Hematopoietic multipotent progenitor cell treated with erythropoietin and hydrocortisone succinate and interleukin-3 and kit ligand, for 6 days (in vitro differentiated cells): ENCODE measurements at places on chromosomes 16 and 17.

- DNase-seq, result no peak
Observed at GRCh38 chr16:68487203-68487514, 38.9 kb upstream of the SMPD3 start.

DNA sequence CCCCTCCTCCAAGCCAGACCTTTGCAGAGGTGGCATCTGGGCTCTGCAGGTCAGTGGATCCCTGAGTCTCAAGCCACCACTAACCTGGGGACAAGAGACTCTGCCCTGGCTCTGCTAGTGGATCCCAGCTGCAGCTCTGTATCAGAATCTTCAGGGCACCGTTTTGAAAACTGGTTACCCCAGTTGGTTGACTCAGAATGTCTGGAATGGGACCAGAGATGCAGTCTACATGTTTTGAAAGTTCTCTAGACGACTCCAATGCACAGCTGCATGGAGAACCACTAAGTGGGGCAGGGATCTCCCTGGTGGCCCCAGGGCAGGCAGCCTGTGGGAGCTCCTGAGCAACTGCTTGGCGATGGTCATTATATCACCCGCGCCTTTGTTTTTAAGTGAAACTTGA lies 34.1 kb upstream of the ADORA2B start:
- DNase-seq, result no peak

GRCh38 chr16:50268352-50268751 lies 2.0 kb downstream of the ADCY7 start:
- DNase-seq, result peak; percentile 53

DNA sequence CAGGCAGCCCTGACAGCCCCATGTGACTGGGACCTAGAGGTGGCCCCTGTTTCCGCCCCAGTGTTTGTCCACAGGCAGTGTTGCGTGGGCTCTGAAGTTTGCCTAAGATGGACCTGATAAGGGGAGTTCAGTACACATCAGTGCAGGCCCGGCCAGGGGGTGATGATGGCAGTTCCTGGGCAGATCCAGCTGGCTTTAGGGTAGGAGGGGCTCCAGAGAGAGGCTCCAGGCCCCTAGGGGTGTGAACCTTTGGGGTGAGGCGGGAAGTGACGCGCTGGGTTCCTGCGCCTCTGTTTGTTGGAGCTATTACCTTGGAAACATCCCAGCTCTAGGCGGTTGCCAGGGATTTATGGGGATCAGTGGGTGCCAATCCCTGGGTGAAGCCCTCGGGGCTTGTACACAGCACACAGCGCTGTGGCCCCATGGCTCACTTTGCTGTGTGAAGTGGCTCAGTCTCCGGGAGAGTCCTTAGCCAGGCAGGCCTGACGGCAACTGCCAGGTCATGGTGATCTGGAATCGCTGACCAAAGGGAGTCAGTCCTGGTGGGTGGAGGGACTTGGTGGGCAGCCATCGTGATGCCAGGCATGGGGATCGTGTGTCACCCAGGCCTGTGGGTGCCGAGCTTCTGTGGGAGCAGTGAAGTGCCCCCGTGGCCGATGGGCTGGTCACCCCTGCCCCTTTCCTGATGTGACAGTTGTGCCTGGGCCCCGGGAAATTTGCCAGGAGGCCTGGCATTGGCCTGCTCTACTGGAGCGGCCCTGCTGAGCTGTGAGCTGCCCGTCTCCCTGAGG lies 146.1 kb downstream of the SEC14L1 start:
- no peak for DNase-seq

DNA sequence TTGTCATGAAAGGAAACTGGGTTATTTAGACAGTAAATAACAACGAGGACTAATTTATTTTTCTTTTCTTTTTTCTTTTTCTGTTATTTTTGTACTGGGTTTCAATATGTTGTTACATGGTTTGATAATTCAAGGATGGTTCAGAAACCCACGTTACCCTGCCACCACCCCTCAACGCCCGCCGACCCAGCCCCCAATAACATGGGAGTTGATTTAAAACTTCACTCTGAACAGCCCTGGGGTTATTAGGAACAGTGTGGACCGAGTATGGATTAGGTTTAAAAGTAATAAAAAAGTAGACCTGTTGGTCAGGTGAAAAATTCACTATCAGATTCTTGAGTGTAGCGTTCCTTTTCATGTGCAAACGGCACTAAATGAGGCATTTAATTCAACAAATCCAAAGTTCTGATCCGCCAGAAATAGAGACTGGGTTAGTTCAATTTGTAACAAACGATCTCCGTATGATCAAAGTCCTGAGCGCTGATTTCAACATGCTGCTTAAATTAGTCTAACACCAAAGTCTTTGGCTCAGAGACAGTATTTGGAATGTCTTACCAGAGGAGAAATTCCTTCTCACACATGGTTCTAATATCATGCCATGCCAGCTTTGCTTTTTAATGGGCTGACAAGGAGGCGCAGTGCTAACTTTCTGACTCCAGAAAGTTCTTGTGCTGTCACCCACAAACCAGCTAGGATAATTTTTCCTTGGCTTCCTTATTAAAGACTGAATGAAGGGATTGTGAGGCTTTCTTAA lies 173.1 kb upstream of the IRX3 start:
- DNase-seq, result no peak

DNA sequence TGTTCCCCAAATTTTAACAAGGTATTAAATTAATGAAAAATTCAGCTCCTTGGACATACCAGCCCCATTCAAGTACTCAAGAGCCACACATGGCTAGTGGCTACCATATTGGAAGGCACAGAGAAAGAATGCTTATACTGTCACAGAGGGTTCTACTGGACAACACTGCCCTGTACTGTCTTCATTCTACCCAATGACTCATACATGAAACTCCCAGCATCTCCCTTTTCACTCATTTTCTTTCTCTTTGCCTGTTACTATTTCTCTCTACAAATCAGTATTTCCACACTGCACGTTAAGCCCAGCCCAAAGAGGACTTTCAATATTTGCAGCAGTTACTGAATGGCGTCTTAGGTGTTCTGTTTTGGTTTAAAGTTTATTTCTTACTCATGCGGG lies 72.1 kb upstream of the RCVRN start:
- no peak for DNase-seq

GRCh38 chr17:44916781-44917241 lies 1.5 kb upstream of the GFAP start:
- DNase-seq, result no peak

DNA sequence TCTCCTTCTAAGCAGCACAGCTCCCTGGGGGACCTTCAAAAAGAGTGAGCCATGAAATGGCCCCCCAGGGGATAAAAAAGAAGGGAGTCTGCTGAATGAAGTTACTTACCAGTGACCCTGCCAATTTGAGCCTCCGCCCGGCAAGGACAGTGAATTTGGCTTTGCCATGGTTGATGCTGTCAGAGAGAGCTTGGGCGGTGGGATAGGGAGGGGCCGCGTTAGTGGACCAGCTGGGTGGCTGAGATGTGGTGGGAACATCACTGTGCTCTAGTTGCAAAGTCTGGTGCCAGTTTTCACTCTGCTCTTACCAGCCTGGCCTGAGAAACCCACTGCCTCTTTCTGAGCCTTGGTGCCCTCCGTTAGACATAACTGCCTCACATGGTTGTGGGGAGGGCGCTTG lies 114.6 kb downstream of the MRM1 start:
- DNase-seq, result no peak

- no peak for DNase-seq
Observed at GRCh38 chr17:12642034-12642433, 23.7 kb upstream of the MYOCD start.

DNA sequence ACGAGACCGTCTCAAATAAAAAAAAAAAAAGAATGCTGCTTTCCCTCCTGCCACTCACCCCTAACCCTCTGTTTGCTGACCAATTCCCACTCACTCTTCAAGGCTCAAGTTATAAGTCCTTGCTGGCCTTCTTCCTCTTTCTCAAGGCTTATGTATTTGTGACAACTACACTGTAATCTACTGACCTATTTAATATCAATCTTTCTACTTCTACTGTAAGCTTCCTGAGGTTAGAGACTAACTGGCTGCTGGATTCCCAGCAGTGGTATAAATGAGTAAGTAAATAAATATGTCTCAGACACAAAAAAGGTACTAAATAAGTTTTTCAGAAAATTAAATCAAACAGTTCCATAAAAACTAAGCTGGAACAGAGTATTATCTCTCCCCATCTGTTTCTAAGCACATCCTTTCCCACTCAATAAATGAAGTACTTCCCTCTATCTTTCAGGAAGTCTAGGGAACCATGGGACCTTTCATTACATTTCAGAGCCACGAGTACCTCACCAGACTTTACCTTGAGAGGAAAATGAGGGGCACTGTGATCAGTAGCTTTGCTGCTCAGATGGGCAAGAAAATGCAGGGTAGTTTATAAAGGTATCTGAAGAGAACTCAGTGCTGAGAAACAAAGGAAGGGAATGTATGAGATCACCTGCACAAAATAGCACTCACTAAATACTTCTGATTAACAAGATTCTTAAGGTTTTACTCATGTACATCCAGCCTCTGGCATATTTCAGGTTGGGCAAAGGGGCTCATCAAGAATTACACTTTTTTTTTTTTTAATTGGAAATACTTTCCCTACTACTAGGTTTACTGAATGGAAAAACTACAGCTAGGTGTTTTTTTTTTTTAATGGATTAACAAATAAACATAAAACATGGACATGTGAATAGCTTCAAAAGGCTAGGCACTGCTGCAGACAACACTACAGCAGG lies 10.8 kb downstream of the SSH2 start:
- DNase-seq, result peak; percentile 19

DNA sequence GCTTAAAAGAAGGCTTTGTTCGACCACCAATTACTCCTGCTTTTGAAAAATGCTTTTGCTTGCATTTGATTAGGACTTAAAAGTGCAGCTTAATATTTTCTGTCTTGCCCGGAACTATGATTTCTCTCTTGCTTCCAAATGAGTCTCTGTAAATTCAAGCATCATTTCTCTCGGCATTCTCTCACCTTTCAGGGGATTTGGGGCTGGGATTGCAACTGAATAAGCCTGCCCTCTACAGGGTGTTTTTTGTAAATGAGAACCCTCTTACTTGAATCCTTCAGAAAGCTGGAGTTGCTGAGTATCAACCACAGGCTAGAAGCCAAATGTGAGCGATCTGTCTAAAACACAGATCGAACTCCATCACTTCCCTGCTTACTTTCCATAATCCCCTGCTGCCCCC lies 234.6 kb downstream of the TMEM114 start:
- DNase-seq, result no peak

- DNase-seq, result no peak
Observed at GRCh38 chr17:75814900-75815373, 29.3 kb downstream of the UNC13D start.

DNA sequence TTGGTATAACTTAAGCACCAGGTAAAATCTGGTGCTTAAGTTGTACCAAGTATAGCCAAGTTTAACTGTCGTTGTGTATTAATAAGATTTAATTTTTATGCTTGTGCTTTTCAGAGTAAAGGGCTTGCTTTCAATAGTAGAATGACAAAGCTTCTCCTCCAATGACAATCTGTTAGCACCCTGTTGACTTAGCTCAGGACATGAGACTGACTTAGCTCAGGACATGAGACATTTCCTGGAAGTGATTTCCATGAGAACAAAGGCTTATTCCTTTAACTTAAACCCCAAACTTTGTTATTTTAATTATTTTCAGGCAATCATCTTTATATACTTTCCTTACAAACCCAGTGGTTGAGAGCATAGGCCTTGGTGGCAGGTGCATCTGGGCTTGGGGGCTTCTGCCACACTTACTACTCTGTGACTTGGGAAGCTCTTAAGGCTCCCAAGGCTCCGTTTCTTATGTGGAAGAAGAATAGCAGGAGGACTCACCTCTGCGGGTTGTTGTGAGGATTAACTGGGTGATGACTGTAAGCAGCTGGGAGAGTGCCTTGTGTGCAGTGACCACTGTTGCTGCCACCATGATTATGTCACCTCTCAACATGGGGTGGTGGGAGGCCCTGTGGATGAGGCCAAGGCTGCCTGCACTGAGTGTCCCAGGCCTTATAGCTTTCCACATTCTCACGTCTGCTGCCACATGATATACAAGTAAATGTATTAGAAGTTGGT lies 59.4 kb upstream of the CMIP start:
- DNase-seq, result no peak

GRCh38 chr16:68760671-68761275 lies 23.7 kb downstream of the CDH1 start:
- no peak for DNase-seq

- no peak for DNase-seq
Observed at GRCh38 chr17:7405350-7406234, 1.7 kb upstream of the TMEM256 start.
